ENCODE measurements at places on chromosomes 7 and 10.

DNA sequence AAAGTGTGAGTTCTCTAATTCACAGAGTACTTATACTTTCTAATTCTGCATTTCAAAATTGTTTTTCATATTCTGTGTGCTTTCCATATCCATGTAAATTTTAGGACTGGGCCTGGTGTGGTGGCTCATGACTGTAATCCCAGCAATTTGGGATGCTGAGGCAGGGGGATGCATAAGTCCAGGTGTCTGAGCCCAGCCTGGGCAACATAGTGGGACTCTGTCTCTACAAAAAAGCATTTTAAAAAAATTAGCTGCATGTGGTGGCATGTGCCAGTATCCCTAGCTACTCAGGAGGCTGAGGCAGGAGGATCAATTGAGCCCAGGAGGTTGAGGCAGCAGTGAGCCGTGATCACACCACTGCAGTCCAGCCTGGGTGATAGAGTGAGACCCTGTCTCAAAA, 382.6 kb upstream of the AKR1E2 start:
- no peak for DNase-seq

GRCh38 chr10:122186816-122187810, 84.0 kb upstream of the BTBD16 start:
- no peak for DNase-seq

- DNase-seq = no peak
Measured at GRCh38 chr7:155820246-155820645, 8.0 kb upstream of the SHH start.

- DNase-seq = peak; percentile 28
Measured at GRCh38 chr10:132364594-132364970, 32.4 kb upstream of the PWWP2B start.

GRCh38 chr7:116740755-116741462, 68.9 kb downstream of the MET start:
- DNase-seq = no peak

- DNase-seq = no peak
Measured at GRCh38 chr10:72186258-72186981, 29.4 kb upstream of the ANAPC16 start.

DNA sequence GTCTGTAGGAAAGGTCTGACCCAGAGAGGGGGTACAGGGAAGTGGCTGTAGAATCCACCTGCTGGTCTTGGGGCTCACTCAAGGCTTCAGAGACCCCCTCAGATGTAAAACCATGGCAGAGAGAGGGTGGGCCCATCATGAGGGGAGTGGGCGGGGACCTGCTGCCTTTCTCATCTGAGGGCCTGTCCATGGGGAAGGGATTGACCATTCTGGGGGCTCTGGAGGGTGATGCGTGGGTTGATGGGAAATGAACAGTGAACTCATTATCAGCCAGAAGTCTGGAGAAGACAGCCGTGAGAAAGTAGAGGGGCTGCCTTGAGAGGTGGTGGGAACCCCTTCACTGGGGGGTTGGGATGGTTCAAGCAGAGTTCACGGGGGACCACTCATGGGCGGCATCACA, 66.8 kb downstream of the MINDY4 start:
- DNase-seq = no peak

DNA sequence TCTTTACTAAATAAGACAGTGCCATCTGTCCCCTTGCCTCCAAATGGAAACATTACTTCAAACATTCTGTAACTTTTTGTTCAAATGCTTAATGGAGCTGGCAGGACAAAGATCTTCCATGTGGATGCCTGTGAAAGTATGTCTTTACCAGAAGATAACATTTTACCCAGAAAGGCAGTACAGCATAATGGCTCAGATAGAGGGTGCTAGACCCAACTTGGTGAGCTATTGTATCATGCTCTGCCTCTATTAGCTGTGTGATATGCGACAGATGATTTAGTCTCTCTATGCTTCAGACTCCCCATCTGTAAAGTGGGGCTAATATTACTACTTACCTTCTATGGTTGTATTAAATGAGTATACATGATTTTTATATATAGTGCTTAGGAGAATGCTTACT, 8.8 kb upstream of the SMKR1 start:
- no peak for DNase-seq

Measured in stimulated activated naive CD4-positive, alpha-beta T cell treated with Interleukin-2 at 50 U/mL for 16 hours (primary cell).